ENCODE measurements at places on chromosomes 5 and 9.

GRCh38 chr5:156254196-156254595 is 72.8 kb upstream of the SGCD start:
- DNase-seq, result no peak

GRCh38 chr5:160451281-160451680 is 29.6 kb downstream of the PTTG1 start:
- DNase-seq, result no peak

DNA sequence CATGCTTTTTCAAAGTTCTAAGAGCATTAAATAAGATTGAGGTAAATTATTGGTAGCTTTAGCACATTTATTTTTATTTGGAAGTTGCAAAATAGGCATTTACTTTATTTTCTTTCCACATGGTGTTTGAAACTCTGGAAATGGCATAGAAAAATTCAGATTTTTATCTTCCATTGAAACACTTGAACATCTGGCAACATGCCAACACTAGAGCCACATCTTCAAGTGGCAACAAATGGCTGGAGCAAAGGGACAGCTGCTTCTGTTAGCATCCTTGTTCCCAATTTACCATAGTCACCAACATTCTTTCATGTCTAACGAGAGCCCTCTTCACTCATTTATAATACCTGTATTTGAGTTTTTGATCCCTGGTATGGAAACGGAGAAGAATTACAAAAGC is 539.9 kb downstream of the ZNF608 start:
- no peak for DNase-seq

DNA sequence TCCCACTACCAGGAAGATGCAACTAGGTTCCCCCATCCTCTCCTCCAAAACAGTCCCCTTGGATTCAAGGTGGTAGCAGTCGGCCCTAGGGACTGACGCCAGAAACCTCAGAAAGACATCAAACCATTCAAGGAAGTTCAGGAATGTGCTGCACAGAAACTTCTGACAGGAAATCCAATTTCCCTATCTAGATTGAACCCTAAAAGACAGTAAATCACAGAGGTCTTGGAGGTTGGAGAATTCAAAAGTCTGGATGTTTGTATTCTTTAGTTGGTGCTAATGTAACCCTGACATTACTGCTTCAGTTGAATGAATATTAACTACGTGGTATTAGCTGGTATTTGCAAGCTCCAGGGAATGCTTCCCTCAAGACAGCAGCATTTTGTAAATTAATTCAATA is 125.3 kb downstream of the SYK start:
- DNase-seq, result no peak

Data from GOT3 (cell line).